ENCODE measurements at places on chromosomes 12 and 14.

DNA sequence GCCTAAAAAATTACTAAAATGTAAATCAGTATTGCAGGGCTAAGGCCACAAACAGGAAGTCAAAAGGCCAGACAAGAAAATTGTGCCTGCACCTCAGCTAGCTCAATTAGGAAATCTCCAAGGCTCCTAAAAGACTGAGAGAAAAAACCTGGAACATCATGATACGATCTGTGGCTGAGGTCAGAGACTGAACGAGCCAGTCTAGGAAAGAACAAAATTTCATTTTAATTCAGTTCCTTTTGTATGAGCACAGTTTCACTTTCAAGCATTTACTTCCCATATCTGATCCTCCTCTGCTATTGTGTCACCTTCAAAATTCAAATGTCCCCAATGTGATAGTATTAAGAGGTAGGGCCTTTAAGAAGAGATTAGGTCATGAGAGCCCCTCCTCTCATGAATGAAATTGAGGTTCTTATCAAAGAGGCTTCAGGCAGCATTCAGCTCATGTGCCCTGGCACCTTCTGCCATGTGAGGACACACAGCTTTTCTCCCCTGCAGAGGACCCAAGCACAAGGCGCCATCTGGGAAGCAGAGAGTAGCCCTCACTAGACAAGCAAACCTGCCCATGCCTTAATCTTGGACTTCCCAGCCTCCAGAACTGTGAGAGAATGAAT lies 14.8 kb downstream of the PRKAB1 start:
- no peak for DNase-seq

GRCh38 chr12:21336656-21337055 lies 1.9 kb upstream of the SLCO1A2 start:
- DNase-seq, result no peak

GRCh38 chr12:93369505-93369904 lies 8.2 kb upstream of the NUDT4 start:
- DNase-seq, result no peak

- DNase-seq, result no peak
These were observed 10.5 kb upstream of the SELPLG start for GRCh38 chr12:108643941-108644810.

- DNase-seq, result no peak
These were observed 103.0 kb downstream of the CRADD start for GRCh38 chr12:93780101-93780641.

DNA sequence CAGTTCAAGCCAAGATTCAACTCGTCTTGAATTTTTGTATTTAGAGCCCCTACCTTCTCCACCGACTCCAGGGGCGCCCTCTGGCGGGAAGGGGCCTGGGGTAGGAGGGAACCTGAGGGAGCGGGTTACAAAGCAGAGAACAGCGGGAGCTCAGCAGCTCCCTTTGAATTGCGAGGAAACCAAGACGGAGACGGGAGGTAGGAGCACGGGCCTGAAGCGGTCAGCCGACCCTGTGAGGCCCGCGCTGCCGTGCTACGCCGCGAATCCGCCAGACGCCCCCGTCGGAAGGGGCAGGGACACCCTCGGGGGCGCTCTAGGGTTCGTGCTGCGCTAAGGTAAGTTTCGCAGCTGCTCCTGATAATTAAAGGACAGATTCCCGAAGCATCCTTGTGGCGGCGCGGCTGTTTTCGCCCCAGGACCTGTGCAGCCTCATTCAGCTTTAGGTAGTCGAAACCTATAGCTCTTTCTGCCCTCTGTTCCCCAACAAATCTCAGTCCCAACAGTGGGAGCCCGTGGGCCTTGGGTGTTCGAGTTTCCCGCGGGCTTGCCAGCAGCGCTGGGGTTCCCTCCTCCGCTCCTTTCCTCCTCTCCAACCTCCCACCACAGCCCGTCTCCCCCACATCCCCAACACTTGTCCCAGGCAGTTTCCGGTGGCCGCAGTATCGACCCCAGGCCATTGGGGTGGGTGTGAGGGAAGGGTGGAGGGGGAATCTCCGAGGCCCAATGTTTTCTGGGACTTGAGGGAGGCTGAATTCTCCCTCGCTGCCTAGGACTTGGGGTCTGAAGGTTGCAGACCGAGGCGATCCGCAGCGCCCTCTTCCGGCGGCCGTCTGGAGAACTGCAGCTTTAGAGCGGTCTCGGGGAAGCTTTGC lies 5.1 kb upstream of the NKX2-1 start:
- DNase-seq, result no peak

DNA sequence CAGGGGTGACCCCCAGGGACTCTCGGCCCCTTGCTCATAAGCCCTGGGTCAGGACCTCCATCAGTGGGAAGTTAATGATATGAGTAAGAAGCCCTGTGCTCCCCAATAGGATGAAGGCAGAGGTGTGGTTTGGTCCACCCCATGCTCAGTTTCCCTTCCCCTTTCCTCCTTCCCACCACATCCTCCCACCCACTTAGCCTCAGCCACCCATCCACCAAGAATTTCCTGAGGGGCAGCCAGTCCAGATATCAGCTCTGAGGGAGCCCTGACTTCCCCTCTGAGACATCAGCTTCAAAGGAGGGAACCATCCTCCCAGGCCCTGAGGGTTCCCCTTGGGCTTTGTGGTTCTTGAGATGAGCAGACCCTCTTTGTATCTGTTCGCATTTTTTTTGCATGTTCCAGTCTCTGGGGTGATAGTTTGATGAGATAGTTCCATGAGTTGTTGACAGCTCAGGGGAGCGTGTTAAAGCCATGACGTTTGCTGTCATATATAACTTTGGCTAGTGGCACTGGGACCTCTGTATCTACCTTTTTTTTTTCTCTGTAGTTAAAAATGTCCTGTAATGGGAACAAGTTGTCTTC lies 71.2 kb downstream of the LGMN start:
- no peak for DNase-seq

- peak; percentile 73 for DNase-seq
These were observed 74.8 kb upstream of the CHST11 start for GRCh38 chr12:104381731-104382480.

GRCh38 chr14:66596241-66596985 lies 88.5 kb downstream of the GPHN start:
- no peak for DNase-seq

- DNase-seq, result no peak
These were observed 2.3 kb downstream of the VWF start for GRCh38 chr12:6122201-6122600.

DNA sequence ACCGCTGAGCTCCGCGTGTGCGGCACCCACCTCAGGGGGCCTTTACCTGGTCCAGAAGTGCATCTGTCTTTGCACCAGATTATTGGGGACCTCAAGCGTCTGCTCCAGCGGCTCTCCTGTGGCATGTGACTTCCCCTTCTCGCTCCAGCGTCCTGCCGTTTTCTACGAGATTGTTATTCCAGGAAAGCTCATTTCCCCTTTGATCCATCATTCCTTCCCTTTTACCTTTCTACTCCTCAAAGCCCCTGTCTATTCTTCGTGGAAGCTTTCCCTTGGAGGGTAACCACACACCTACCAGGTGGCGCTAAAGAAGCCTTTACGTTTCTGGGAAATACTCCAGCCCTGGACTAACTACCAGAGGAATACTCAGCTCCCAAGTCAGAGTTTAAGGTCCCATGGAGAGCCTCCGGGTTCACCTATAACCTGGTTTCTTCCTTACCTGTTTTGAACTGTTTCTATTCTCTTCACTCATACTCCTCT lies 1.5 kb downstream of the FKBP4 start:
- DNase-seq, result no peak

DNA sequence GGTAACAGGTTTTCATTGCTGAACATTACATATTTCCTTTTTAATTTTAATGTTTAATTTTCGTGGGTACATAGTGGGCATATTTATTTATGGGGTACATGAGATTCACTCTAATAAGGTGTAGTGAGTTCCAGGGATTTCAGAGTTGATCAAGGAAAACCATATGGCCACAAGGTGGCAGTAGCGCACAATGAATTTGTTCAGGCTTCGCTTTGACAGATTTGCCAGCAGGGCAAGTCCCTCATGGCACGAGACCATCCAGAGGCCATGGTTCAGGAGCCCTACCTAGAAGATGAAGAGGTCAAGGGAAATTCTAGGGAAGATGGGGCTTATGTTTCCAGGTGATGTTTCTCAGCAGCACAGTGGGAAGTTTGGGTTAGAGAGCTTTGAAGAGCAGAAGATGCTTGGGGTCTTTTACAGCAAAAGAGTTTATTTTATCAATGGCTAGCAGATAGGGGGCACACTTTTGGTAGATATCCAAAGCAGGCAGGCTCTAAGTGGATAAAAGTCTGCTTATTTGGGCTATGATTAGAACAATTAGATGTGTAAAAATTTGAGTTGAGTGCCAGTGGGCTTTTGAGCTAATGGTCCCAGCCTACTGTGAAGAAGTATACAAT lies 1004.4 kb downstream of the AACS start:
- DNase-seq, result peak; percentile 3

GRCh38 chr12:107491856-107492255 lies 193.7 kb upstream of the PWP1 start:
- DNase-seq, result no peak

Data from activated naive CD4-positive, alpha-beta T cell (primary cell).